ENCODE measurements at places on chromosomes 12 and 14.
A peak's percentile ranks its signal among the peaks of the same experiment; 100 is the strongest.

GRCh38 chr12:25997201-25997963, 38.9 kb downstream of the RASSF8 start:
- DNase-seq: peak; percentile 45

DNA sequence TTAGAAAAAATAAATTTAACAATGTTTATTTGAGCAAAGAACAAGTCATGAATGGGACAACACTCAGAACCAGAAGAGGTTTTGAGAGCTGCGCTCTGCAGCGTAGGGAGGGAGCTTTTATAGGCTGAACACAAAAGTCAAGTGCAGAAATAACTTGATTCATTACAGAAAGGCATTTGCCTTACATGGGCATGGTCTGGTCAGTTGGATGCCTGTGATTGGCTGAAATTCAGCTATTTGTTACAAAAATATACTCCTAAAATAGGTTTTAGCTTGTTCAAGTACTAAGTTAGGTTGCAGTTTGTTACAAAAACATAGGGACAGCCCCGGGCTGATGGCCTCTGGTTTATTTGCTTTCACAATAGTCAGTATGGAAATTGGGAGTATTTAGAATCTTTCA, 118.0 kb downstream of the NUAK1 start:
- no peak for DNase-seq

DNA sequence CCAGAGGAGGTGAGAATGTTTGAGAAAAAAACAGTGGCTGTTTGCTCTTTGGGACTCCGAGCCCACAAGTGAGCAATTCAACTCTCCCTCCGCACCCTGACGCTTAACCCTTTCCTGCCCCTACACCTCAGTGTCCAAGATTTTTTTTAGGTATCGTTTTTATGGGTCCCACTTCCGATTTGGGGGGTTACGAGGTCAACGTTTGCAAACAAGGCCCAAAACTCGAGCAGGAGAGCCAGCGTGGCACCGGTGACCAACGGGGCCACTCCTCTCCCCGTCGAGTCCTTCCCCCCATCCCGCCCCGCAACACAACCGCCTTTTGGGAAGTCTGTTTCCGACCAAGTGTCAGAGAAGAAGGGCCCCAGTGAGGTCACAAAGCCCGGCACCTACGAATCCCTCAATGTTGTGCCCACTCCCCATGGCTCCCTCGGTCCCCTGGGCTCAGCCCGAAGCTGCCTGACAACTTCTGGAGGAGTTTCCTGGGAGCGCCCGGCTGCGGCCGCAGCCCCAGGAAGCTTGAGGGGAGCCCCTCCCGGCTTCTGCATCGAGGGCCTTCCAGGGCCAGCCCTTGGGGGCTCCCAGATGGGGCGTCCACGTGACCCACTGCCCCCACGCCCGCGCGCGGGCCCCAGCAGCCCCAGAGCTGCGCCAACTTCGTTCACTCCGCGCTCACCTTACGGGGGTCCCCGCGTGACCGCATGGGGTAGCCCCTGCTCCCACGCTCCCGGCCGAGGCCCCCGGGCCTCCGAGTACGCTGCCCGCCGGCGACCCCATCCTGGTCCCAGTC, 1.2 kb downstream of the CDK2AP1 start:
- DNase-seq: no peak

- no peak for DNase-seq
Measured at GRCh38 chr12:25598956-25599355, 45.9 kb upstream of the LMNTD1 start.

- no peak for DNase-seq
Measured at GRCh38 chr12:120455302-120455701, 9.1 kb downstream of the GATC start.

DNA sequence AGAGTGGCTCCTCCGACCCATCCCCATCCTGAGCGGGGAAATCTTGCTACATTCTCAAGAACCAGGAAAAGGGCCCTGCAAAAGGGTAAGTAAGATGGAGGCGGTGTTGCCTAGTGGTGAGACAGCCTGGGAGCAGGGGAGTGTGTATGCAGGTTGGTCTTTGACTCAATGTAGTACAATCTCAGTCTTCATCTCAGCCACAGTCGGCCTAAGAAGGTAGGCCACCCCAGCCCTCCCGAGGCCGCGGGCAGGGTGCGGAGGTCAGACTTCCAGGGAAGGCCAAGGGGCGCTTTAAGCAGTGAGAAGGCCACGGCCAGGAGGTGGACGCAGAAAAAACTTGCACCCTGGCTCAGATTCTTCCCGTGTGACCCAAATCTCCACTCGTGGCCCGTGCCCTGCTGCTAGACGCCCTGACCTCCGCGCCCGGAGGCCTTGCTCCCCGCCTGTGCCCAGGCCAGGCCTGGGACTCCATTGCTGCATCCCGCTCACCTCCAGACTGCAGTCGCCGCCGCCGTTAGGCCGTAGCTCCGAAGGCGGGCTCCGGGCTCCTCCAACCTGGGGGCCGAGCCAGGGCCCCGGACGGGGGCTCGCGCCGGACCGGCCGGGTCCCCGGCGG, 435 bp downstream of the FOXM1 start:
- no peak for DNase-seq

GRCh38 chr12:583251-583869, 79.9 kb downstream of the NINJ2 start:
- DNase-seq: no peak

GRCh38 chr12:43111608-43112007, 440.4 kb downstream of the ADAMTS20 start:
- no peak for DNase-seq

- DNase-seq: no peak
Measured at GRCh38 chr14:57390806-57391516, 575 bp downstream of the NAA30 start.

DNA sequence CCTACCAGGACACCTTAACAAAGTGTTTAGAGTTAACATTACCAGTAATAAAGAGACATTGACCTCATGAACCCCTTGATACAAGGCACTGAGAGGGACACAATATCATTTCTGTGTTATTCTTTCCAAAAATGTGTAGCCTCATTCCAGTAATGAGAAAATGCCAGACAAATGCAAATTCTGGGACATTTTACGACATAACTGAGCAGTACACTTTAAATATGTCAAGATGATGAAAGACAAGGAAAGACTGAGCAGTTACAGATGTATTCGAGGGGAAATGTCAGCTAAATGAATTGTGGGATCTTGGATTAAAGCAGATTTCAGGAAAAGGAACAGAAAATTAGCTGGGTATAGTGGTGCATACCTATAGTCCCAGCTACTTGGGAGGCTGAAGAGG, 255.6 kb downstream of the ERC1 start:
- DNase-seq: no peak

- DNase-seq: no peak
Measured at GRCh38 chr12:93245543-93245942, 132.2 kb upstream of the NUDT4 start.

DNA sequence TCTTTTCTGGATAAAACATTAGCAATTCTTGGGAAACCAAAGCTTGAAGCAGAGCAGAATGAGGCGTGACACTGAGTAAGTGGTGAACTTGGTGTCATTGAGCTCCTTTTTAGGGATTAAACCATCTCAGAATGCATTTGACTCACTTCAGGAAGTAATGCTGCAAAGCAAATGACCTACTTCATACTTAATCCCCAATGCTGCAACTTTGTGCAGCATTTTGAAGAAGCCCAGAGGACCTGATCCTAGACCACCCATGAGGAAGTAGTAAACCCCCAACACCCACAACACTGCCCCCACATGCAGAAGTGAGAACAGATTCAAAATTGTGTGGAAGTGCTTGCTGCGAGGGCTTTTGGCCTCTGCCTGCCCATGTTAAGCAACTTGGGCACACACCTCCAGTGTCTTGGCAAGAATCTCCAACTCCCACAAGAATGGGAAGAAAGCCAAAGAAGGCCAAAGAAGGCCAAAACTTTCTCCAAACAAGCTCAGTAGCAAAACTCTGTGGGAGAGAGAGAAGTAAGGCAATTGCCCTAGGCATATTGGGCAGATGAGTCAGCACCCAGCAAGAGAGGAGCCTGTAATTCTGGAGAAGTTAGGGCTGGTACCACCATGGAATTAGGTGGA, 69.2 kb upstream of the ETV6 start:
- peak; percentile 96 for DNase-seq

- DNase-seq: no peak
Measured at GRCh38 chr14:98292191-98292590, 979.8 kb downstream of the BCL11B start.

DNA sequence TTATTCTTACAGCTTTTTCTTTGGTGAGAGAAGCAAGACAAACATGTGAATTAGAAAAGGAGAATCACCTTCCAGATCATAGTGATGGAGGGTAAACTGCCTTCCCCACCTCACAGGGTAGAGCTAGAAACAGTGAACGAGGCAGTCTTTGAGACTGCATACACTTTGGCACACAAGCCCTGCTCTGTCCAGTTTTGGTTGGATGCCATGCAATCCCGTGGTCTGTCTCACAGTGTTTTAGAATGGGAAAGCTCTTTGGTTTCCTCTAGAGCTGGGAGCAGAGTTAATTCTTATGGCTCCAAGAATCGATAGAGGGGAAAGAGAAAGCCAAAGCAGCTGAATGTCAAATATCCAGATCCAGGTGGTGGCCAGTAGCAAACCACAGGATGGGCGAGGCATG, 21.9 kb downstream of the TDP1 start:
- DNase-seq: no peak

DNA sequence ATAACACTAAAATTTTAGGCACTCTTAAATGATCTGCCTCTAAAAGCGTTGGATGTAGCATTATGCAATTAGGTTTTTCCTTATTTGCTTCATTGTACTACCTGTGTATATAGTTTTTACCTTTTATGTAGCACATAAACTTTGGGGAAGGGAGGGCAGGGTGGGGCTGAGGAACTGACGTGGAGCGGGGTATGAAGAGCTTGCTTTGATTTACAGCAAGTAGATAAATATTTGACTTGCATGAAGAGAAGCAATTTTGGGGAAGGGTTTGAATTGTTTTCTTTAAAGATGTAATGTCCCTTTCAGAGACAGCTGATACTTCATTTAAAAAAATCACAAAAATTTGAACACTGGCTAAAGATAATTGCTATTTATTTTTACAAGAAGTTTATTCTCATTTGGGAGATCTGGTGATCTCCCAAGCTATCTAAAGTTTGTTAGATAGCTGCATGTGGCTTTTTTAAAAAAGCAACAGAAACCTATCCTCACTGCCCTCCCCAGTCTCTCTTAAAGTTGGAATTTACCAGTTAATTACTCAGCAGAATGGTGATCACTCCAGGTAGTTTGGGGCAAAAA, 4.1 kb downstream of the CDKN1B start:
- DNase-seq: no peak

DNA sequence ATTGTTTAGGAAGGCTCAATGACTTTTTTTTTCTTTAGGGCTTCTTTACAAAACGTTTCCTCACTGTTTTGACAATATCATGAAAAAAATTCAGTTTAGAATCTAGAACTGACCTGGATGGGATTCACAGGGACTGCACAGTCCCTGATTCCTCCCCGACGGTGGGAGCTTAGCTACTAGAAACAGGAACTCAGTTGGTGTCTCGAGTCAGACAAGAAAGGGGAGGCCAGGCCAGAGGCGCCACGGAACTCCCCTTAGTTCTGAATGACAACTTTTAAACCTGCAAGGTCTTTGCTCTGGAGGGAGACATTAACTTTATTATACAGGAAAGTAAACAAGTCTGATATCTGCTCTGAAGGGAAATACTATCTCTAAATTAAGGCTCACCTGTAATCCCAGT, 45.4 kb upstream of the SRP54 start:
- no peak for DNase-seq

DNA sequence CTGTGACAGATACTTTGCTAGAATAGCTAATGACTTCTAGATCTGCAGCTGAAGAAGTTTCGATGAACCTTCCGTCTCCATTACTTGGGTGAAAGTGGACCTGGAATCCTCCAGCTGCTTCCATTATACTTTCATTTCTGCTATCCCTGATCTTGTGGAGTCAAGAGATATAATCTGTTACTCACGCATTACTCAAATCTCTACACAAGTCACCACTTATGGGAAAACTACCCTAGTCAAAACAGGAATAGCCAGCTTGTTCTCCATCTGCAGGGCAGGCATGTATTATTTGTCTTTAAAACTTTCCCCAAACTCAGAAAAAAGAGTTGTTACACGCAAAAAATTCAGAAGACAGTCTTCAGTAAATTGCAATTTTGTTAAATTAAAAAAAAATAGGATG, 2.8 kb upstream of the KTN1 start:
- no peak for DNase-seq

GRCh38 chr14:91245029-91245428, 525 bp upstream of the GPR68 start:
- no peak for DNase-seq

DNA sequence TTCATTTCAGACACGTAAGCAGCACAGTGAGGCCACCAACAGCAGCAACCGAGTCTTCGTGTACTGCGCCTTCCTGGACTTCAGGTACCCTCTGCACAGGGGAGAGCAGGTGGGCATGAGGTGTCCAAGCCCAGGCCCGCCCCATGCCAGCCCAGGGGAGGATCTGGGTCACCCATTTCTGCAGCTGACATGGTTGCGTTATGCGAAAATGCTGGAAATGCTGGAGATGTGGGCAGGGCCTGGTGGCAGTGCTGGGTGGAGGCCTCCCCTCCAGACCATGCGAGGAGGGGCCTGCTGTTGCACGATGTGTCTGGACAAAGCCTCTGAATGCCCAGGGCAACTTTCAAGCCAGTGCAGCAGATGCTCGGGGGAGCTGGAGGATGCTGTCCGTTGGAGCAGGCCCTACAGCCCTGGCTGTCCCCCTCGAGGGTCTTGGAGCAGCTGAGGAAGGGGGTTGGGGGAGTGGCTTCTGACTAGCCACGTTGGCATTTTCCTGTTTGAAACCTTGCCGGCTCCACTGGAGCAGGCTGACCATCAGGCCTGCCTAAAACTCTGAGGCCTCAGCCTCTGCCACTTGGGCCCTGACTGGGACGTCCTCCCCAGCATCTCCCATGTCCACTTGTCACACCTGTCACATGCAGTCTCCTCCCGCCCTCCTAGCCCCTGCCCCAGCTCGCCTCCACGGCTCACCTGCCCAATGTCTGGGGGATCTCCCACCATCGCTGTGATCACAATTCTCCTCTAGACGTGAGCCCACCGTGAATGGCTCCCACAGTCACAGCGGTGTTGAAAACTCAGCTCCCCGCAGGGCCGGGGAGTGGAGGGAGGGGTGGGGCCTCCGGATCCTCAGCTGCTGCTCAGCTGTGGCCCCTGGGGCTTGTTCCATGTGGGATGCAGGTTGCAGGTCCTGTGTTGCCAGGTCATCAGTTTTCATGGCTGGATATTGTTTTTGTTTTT, 123.4 kb downstream of the ADGRD1 start:
- no peak for DNase-seq
